ENCODE measurements at places on chromosomes 1 and 21.

DNA sequence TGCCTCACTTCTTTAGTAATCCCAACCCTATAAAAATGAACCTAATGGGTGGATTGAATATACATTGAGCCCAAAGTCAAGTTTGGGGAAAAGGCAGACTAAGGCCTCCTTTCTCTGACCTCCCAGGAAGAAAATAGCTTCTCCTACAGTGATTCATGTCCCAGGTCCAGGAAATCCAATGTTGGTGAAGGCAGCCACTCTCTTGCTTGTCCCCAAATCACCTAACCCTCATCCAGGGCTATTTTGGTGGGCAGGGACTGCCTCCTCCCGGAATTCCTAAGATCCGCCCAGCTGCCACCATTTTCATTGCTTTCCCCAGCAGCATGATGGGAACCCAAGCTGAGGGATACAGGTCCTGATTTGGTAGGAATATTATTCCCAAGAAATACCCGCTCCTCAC lies 8.4 kb downstream of the MYOG start:
- no peak for DNase-seq

DNA sequence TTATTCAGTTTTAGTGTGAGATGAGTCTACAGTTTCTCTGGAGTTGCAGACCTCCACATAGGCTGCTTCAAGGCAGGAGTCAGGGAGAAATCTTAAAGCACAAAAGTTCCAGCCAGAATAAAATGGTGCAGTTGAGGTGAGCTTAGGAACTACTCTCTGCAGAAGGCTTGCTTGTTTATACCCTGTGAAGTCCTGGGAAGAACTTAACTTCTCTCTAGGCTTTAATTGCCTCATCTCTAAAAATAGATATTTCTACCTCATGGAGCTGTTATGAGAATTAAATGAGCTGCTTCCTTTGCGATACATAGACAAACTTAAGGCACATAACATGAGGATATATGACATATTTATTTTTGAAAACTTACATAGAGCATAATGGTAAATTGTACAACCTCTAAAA lies 286.2 kb downstream of the GPATCH2 start:
- no peak for DNase-seq

GRCh38 chr1:78126506-78126905 lies 80.7 kb downstream of the GIPC2 start:
- DNase-seq: no peak

DNA sequence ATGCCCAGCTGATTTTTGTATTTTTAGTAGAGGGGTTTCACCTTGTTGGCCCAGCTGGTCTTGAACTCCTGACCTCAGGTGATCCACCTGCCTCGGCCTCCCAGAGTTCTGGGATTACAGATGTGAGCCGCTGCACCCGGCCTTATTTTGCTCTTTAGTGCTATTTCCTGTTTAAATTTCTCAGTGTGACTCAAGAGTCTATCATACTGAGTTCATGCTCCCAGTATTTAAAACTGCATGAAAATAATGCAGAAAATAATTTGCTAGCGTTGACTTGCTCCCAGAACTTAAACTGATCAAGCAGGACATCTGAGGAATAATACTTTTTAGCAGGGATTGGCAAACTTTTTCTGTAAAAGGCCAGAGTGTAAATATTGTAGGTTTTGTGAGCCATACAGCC lies 86.4 kb upstream of the C1orf21 start:
- no peak for DNase-seq

GRCh38 chr1:173409613-173410012 lies 67.5 kb upstream of the PRDX6 start:
- no peak for DNase-seq

- no peak for DNase-seq
These were observed 3.5 kb downstream of the TNFRSF1B start for GRCh38 chr1:12170263-12170671.

DNA sequence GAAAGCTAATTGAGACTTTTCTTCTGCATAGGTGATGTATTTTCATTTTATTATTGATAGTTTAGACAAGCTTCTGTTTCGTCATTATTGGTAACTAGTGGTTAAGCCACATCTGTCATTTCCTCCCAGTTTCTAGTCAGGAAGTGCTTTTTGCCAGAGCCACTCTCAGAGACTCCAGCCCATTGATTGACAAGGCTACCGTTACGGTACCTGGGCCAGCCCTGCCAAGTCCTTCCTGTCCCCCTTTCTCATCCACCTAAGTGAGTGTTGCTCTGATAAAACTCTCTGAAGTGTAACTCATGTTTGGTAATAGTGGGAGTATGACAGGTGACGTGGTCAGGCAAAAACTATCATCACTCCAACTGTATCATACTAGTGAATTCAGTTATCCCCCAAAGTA lies 29.6 kb upstream of the AGL start:
- DNase-seq: peak; percentile 47

- no peak for DNase-seq
These were observed 49.8 kb downstream of the GREM2 start for GRCh38 chr1:240562111-240562590.

GRCh38 chr1:35850051-35850450 lies 33.0 kb upstream of the AGO1 start:
- no peak for DNase-seq

GRCh38 chr1:33853431-33853830 lies 10.4 kb upstream of the HMGB4 start:
- DNase-seq: no peak

- no peak for DNase-seq
These were observed 38.4 kb downstream of the PKN2 start for GRCh38 chr1:88722492-88722891.

DNA sequence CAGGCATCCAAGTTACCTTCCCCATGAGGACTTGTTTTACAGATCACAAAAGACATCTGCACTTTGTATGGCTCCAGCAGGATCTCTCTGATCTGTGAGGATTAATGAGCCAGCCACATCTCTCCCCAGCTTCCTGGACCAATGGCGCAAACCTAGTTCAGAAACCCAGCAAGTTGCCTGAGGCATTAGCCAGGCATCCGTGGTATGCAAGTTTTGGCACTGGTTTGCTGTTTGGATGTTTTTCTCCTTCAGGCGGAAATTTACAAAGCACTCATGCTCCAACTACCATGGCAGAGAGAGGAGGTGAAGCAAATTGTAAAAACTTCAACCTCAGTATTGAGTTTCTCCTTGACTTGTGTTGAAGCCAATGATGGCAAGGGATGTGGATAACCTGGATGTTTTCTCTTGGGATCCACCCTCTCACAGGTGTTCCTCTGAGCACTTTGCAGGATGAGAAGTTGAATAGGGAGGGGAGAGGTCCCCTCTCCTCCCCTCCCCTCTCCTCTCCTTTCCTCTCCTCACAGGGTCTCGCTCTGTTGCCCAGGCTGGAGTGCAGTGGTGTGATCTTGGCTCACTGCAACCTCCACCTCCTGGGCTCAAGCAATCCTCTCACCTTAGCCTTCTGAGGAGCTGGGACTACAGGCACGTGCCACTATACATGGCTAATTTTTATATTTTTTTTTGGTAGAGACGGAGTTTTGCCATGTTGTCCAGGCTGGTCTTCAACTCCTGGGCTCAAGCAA lies 25.6 kb upstream of the ENO1 start:
- DNase-seq: no peak

- DNase-seq: no peak
These were observed 13.6 kb downstream of the IPO9 start for GRCh38 chr1:201842472-201843027.

- no peak for DNase-seq
These were observed 21.4 kb downstream of the SPSB1 start for GRCh38 chr1:9314111-9314510.

All from GM13976 (cell line).